NCI-H774 (cell line): ENCODE measurements at places on chromosomes 1 and 21.

- no peak for DNase-seq
Observed at GRCh38 chr1:85581802-85582686, 1.5 kb downstream of the CCN1 start.

DNA sequence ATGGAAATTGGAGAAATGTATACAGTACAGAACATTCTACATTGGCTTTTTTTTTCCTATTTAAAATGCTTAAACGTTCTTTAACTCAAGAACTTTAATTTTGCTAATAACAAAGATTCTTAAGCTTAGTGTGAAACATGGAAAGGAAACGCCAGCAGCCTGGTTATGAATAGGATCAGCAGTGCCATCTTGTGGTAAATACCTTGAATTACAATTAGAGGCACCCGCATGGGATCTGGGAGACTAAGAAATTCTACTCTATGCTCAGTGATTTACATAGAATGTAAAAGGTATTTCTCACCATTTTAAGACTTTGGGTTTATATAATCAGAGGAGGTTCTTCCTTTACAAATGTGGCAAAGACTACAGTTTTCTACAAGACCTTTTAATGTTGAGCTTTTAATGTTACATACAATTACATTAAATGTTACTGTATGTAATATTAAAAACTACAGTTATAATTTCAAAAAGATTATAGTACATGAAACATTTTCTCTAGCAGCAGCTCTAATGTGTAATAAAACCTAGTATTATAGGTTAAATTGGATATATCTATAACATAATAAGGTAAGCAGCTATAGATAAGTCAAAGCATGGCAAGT, 32.1 kb upstream of the APOBEC4 start:
- DNase-seq: peak; percentile 10

- DNase-seq: no peak
Observed at GRCh38 chr1:206680279-206680678, 4.4 kb upstream of the MAPKAPK2 start.

DNA sequence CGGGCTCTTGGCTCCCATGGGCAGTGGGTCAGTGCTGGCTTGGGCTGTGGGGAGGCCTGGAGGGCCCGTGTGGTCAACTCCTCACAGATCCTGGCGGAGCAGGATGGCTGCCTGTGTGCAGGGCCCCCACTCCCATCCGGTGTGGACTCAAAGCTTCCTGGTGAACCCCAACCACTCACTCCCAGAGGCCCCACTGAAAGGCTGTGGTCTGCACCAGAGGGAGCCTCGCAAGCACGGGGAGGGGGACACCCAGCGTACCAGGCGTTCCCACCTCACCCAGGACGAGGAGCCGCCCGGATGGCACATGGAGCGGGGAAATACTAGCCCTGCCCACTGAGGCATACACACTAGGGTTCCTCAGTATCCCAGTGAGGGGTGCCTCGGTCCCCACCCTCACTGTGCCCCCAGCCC, 75.4 kb upstream of the ACTRT2 start:
- no peak for DNase-seq

DNA sequence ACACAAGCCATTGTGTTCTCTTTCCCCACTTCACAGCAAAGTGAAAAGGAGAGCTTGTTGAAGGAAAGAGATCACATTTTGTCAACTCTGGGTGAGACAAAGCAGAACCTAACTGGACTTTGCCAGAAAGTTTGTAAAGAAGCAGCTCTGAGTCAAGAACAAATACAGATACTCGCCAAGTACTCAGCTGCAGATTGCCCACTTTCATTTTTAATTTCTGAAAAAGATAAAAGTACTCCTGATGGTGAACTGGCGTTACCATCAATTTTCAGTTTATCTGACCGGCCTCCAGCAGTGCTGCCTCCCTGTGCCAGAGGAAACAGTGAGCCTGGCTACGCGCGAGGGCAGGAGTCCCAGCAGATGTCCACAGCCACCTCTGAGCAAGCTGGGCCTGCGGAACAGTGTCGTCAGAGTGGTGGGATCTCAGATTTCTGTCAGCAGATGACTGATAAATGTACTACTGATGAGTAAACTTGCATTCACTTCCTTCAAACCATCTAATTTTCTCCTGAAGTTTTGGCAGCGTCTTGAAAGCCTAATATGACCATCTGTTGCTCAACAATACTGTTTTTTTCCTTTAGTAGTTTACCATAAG, 43.7 kb downstream of the BACH1 start:
- DNase-seq: no peak

DNA sequence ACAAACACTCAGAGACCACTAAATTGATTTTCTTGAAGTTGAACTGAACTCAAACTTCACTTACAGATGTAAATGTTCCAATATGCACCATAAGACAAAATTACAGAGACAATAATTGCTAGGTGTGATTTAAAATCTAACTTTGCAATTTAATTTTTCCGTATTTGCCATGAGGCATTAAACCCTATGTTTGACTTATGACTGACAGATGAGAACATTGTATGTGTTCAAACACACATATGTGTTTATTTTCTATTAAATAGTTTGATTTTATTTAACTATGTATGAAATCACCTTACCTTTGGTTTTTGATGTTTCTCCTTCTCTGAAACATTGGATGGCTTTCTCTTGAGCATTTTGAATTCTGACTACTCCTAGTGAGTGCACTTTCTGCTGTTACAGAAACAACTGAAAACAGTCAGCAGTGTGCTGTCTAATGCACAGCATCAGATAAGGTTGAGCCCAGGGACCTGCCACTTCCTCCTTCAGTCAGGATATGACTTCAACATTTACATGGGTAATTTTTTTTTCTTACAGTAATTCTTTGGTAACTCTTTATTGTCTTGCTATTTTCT, at the start of gene SAMSN1:
TSS of gene SAMSN1 (minus strand) at position 410 of the 575 bp plus-strand sequence. CDS start at position 356, 54 bp downstream.
- no peak for DNase-seq

DNA sequence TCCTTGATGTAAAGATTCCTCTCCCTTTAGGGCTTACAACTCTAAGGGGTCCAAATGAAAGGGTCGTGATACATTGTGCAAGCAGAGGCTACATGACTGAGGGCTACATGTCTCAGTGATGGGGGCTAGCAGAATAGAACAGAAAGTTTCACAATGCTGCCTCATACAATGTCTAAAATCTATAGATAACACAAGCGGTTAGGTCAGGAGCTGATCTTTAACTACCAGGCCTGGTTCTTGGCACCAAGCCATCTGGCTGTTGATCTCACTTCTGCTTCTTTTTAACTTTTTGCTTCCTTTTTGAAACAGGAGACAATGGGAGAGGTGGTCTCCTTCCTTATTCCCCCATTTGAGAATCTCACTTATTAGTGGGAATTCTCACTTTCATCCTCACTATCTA, 710.2 kb downstream of the AMY1C start:
- no peak for DNase-seq

DNA sequence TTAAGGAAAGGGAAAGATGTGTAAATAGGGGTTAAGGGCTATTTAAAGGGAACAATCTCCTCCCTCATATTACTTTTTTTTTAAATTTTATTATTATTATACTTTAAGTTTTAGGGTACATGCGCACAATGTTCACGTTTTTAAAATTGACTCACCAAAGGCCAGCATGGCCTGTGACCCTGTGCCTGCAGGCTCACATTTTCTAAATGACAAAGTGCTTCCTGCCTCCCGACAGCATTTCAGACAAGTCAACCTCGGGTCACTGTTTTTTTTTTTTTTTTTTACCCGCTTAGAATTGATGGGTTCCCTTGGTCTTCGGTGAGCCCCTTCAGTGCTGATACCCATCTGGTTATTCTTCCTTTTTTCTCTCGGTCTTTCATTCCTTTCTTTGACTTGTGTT, 70.4 kb upstream of the SCAF4 start:
- no peak for DNase-seq

DNA sequence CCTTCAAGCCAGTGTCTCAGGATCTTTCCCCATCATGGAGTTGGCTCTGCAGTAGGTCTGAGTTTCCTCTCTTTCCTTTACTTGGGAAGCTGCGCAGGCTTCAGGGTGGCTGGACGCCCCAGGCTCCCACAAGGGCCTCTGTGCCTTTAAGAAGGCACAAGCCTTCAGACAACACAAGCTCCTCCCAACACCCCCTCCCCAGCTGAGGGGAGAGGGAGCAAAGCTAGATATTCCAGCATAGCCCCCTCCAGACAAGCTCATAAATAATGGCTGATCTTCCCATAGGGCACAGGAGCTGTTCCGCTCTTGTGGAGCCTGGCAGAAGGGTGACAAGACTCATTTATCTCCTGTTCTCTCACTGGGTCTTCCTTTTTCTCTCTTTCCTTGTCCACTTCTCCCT, 27.9 kb upstream of the ATP2B4 start:
- no peak for DNase-seq

- no peak for DNase-seq
Observed at GRCh38 chr1:9321986-9322660, 29.4 kb downstream of the SPSB1 start.

DNA sequence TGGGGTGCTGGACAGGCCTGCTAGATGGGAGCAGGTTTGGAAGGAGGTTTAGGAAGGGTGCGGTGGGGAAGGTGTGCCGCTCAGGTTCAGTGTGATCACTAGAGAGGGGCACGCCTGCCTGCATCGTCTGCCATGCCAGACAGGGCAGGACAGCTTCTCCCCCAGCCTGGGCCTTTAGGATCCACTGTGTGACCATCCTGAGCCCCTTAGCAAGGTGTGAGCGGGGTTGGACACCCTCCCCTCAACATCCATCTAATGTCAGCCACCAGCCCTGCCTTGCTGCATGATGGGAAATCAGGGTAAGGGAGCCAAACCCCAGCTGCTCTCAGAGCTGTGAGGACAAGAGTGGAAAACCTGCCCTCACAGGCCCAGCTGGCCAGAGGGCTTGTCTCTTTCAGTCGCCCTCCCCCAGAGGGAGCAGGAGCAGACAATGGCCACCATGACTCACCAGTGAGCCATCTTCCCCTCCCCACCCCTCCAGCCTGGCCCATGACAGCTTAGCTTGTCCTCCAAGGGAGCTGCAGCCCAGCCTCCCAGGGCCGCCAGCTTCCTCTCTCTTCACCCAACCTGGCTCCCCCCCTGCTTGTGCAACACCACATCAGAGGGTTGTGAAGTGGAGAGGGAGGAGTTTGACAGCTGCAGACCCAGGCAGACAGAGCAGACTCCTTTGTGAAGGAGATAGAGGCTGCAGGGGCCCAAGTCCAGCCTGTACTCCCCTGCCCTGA, 37.0 kb downstream of the NUAK2 start:
- peak; percentile 56 for DNase-seq

GRCh38 chr1:27363766-27364695, 2.7 kb downstream of the MAP3K6 start:
- no peak for DNase-seq

- DNase-seq: no peak
Observed at GRCh38 chr1:208161656-208162375, 82.4 kb downstream of the PLXNA2 start.

DNA sequence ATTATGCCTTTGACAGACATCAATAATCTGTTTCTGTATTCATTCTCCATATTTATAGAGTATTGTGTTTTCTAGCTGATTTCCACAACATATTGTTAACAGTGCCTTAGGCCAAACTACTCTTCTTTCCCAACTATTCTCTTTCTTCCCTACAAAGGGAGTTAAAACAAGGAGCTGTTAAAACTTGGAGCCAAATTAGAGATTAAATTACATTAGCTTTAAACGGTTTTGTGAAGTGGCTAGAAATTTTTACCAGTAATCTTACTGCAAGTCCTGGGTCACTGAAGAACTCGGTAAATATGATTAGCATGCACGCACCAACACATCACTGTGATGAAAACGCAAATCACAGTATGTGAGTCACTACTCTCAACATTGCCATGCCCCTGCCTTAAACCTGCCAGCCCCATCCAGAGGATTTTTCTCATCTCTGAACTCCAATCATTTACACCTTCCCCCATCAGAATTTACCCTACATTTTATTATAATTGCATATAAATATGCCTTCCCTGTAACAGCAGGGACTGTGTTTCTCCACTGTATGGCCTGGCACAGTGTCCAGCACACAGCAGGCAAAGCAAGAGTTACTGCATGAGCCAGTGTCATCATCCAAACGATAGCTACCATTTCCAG, 1.5 kb upstream of the PRDX6 start:
- DNase-seq: no peak

DNA sequence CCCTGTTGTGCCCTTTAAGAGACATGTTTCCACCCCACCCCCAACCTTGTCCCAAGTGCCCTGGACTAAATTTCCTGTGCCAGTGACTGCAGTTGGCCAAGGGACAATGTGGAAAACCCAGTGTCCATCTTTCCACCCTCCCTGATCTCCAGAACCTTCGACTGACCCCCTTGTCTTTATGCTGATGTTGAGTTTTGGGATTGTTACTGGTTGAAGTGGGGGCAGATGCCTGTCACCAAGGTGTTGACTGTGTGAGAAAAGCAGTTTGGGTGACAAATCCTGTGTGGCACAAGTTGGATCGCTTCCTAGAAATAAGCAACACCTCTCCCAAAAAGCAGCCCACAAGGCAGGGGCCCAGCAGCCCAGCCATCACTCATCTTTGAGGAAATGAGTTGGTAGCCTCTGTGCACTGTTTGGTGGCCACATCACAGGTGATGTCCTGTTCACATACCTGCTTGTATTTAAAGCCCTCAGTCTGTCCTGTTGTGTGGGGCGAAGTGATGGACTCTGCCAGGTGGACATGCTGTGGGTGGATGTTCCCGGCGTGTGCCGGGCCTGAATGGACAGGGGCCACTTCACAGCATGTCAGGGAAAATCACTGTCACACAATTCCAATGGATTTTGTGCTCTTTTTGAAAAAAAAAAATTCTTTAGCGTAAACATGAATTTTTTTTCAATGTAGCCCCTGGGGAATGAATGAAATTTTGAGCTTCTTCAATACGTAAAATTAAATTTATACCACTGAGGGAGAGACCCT, 6.6 kb upstream of the MIIP start:
- no peak for DNase-seq

GRCh38 chr1:161115132-161115711, 2.6 kb downstream of the PFDN2 start:
- DNase-seq: no peak

DNA sequence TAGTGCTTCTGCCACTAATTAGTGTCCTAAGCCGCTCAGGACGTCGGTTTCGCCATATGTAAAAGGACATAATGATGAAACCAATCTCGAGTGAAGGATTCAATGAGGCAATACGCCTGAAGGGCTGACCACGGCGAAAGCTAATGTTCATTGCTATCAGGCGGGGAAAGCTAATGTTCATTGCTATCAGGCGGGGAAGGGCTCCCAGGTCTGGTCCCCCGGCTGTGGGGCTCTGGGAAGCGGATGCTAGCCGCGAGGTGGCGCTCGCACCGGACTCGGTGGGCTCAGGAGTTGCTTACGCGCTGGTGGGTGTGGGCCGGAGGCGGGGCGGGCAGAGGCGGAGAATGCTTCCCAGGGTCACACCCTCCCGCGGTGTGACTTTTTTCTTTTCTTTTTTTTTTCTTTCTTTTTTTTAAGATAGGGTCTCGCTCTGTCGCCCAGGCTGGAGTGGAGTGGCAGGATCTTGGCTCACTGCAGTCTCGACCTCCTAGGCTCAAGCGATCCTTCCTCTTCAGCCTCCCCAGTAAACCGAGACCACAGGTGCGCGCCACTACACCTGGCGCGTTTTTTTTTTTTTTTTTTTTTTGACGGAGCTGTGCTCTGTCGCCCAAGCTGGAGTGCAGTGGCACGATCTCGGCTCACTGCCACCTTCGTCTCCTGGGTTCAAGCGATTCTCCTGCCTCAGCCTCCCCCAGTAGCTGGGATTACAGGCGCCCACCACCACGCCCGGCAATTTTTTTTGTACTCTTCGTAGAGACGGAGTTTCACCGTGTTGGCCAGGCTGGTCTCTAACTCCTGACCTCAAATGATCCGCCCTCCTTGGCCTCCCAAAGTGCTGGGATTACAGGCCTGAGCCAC, 1.1 kb upstream of the PEAR1 start:
- peak; percentile 71 for DNase-seq
